ENCODE measurements at places on chromosomes 12 and 14. TPM values are rescaled to one million over a fixed set of nuclear protein-coding genes. Genes with fewer than 3 reads are reported as not detected.

DNA sequence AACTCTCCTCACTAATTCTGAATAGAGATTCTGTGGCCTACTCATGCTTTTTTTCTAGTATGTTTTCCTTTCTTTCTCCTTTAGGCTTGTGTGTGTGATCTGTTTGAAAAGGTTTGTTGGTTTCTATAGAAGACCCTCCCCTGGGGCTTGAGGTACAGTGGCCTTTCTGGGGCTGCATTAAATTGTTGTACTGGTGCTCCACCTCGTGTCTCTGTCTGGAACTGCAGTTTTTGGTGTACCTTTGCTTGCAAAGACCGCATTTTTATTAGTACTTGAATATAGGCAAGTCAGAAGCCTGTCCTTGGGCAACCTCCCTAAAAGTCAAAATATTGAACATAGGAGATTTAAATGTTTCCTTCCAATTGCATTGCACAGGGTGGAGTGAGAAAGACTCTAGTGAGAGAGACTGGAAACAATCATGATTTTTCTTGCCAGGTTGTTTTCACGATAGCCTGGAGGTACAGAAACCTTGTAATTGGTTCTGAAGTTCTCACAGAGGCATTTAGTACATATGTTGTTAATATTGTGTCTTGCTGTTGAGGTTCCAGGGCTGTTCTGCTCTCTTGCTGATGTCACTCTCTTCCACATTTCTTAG lies 39.0 kb downstream of the SLCO1B1 start:
- no peaks in the 10 kb centered on the region for H3K27me3 ChIP-seq
- no peak for DNase-seq
- no peak overlapping the region for H3K4me3 ChIP-seq

GRCh38 chr14:68784226-68784910 lies 8.5 kb downstream of the ZFP36L1 start:
- peaks cover 36% of the 10 kb centered on the region for H3K4me1 ChIP-seq
- peak overlapping the region; percentile 17 for H3K4me3 ChIP-seq
- H3K27me3 ChIP-seq: no peaks in the 10 kb centered on the region
- peaks cover 17% of the 10 kb centered on the region for H3K36me3 ChIP-seq
- peak overlapping the region; percentile 65 for H3K27ac ChIP-seq

DNA sequence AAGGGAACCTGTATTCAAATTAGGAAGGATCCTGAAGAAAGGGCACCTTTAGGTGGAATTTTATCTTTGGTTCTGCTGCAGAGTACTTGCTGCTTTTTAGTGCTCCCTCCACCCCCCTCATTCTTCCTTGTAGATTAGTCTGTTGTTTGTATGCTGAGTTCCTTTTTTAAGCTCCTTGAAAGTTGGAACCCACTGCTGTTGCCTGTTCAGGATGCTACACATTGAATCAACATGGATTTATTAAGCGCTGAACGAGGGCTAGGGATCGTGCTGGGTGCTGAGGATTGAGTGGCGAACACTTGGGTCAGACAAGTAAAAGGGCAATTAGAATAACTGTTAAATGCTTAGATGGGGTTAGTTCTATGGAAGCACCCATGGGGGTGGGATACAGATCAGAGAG lies 884 bp upstream of the AMN1 start:
- H3K27me3 ChIP-seq: no peaks in the 10 kb centered on the region
- H3K4me1 ChIP-seq: peaks cover 8% of the 10 kb centered on the region
- peak overlapping the region; percentile 50 for H3K4me3 ChIP-seq
- peak overlapping the region; percentile 90 for H3K27ac ChIP-seq

DNA sequence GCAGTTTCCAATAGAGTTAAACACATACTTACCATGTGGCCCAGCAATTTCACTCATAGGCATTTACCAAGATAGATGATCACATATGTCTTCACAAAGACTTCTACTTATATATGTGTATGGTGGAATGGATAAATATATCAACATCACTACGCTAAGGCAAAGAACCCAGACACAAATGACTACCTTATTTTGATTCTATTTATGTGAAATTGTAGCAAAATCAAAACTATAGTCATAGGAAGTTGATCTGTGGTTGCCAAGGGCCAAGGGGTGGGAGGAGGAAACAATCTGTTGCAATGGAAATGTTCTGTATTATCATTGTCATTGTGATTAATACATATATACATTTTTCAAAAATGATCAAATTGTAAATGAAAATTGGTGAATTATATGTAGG lies 47.7 kb upstream of the ANP32D start:
- no peaks in the 10 kb centered on the region for H3K27me3 ChIP-seq
- no peak overlapping the region for H3K27ac ChIP-seq
- no peak overlapping the region for H3K4me3 ChIP-seq
- DNase-seq: no peak

DNA sequence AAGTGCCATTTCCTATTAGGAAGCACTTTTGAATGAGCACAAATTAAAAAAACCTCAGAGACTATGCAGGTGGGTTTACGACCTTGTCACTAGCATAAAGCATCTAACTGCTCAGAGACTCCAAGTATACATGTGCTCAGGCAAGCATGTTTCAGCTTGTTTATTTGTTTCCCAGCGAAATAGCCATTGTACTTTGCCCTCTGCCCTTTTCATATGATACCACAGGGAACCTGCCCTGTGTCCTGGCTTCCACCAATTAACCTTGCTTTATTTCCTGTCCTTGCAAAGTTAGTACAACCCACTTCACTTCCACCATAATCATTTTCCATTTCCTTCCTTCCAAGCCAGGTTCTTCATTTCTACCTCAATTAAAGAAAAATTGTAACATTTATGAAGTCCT lies 194.9 kb downstream of the DUSP6 start:
- H3K36me3 ChIP-seq: no peaks in the 10 kb centered on the region
- DNase-seq: peak; percentile 49
- no peaks in the 10 kb centered on the region for H3K27me3 ChIP-seq
- no peaks in the 10 kb centered on the region for H3K4me1 ChIP-seq

DNA sequence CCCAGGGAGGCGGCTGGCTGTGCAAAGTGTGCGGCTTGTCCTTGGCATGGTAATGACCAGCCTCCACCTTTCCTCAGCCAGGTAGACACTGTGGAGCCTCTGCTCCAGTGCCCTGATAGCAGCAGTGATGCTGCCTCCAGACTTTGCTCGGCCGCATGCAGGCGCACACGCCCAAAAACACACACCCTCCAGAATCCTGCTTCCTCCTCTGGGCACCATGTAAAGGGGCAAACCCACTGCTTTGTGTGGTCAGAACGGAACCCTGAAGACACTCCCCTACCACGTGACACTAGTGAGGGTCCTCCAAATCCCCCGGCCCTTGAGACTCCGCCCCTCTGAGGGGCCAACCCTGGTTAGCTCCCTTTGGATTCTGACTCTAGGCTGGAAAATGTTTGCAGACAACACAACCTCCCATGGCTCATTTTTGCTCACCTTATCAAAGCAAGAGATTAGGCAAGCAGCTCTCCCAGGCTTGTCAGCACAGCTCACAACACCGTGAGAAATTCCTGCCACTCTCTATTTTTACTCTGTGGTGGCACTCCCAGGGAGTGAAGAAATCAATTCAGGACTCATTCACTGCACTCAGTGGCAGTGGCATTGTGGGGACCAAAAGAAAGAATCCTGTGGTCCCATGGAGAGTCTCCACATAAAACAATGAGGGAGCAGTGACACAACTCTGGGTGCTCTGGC lies 4.5 kb downstream of the KRT77 start:
- no peaks in the 10 kb centered on the region for H3K4me1 ChIP-seq
- no peak overlapping the region for H3K4me3 ChIP-seq
- DNase-seq: no peak

- H3K4me1 ChIP-seq: no peaks in the 10 kb centered on the region
- DNase-seq: no peak
- no peak overlapping the region for H3K27ac ChIP-seq
- H3K36me3 ChIP-seq: no peaks in the 10 kb centered on the region
- no peak overlapping the region for H3K4me3 ChIP-seq
- H3K27me3 ChIP-seq: no peaks in the 10 kb centered on the region
Observed at GRCh38 chr12:14048941-14049545, 67.6 kb upstream of the GRIN2B start.

The CBLN3 gene
- 0.94 TPM for total RNA-seq

The RPL10L gene
- total RNA-seq: 3.1 TPM

Data from Peyer's patch (tissue), 4 donors.